ENCODE measurements at places on chromosomes 7 and 10.

DNA sequence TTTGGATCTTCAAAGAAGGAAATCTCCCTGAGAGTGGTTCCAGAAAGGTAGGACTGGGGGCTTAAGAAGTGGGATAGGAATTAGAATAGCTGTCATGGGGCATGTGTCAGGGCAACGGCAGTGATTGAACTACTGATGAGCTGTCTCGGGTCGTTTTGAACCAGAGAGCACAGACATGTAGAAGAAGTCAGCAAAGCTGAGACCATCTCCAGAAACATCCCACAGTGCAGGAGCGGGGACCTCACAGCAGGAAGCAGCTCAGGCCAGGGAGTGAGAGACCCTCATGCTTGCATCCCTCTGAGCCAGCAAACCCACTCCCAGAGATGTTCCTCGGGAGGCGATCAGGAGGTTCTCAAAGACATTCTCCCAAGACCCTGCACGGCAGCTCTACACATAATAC is 60.1 kb downstream of the AOC1 start:
- no peak for DNase-seq

- no peak for DNase-seq
Measured at GRCh38 chr7:48398191-48398590, 226.9 kb downstream of the ABCA13 start.

DNA sequence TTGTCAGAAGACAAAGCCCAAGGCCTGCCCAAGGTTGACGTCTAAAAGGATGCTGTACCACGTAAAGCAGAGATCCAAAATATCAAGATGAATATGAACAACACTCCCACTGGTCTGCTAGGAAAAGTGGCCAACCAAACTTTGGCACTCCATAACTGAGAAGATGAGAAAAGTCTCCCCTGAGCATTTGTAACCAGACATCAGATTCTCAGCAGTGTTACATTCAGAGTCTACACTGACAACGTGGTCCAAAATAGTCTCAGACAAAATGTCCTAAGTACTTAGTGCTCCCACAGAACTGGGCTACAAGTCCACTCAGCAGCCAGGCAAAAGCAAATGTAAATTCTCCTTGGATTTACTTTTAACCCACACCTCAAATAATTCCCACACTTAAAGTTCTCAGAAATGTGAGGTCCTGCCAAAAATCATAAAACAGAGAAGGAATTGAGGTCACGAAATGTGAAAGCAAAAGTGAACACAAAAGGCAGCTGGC is 185.1 kb upstream of the NOBOX start:
- no peak for DNase-seq

- DNase-seq, result peak; percentile 23
Measured at GRCh38 chr7:143321734-143322133, 5.8 kb downstream of the CLCN1 start.

GRCh38 chr7:10662491-10662890 is 311.2 kb upstream of the PHF14 start:
- DNase-seq, result no peak

GRCh38 chr10:78780551-78780961 is 288.2 kb upstream of the ZMIZ1 start:
- no peak for DNase-seq

DNA sequence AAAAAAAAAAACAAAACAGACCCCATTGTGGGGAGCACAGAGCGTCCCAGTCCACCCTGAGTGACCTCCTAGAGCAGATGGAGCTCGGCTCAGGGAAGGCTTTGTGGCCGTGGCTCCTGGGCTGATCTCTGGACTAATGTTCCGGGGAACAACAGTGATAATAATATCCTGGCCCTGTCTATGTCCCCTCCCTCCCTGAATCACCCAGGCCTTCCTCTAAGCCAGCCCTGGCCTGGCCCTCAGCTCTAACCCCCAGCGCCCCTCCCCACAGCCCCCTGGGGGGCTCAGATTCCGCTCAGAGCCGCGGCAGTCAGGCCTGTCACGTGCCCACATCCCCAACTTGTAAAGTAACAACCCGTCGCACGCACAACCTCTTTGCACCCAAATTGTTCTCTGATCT is 48.3 kb downstream of the MICALL2 start:
- DNase-seq, result no peak

DNA sequence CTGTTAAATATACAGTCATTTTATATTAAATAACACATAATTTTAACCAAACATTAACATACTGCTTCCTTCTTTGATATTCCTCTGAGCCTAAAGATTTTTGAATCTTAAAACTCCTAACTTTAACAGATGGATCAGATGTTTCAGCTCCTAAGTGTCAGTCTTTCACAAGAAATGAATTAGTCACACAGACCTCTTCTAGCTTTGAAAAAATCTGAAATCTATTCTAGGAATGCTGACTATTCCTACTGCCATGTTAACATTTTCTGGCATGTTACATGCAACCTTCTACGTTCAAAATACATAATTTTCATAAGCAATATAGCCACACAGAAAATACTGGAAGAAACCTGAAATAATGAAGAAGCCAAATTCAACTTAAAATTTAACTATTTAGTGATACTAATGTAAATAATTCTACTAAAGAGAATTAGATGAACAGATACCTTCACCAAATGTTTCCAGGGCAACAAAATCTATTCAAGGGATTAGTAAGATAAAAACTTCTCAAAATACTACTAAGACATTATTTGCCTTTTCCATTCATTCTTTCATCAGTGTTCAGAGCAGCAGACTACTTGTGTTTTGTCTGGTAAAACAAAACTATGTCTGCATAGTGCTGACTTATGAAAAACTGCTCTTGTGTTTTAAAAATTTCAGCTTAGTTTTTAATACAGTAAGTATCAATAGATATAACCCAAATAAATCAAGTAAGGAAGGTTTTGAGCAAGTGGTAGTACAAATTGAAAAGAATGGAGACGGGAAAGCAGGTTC is 9.2 kb downstream of the JMJD1C start:
- DNase-seq, result peak; percentile 47

GRCh38 chr7:69166979-69167516 is 431.2 kb upstream of the AUTS2 start:
- no peak for DNase-seq

- DNase-seq, result peak; percentile 6
Measured at GRCh38 chr10:61047081-61047480, 103.1 kb upstream of the RHOBTB1 start.

GRCh38 chr7:91212582-91212981 is 51.7 kb upstream of the FZD1 start:
- no peak for DNase-seq

- no peak for DNase-seq
Measured at GRCh38 chr7:27088002-27088922, 7.5 kb downstream of the HOXA1 start.

DNA sequence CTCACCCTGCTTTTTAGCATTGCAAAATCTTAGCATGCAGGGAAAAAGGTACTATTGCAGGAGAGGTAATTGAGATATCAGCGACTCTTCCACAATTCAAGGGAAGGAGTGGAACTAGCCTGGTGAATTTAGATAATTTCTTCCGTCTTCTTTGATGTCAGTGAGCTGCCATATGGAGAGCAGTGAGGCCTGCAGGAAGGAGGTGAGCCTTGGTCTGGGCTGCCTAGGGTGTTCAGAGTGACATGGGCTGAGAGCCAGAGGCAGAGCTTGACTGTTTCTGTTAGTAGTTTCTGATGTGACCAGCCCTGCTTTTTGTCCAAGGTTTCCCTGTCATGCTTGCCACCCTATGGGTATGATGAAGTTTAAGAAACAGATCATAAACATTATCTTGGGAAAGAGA is 28.6 kb downstream of the KAT6B start:
- no peak for DNase-seq

- peak; percentile 35 for DNase-seq
Measured at GRCh38 chr10:43211030-43211429, 55.8 kb downstream of the RASGEF1A start.

GRCh38 chr10:77724820-77725219 is 87.2 kb upstream of the KCNMA1 start:
- DNase-seq, result no peak

GRCh38 chr10:59176241-59177030 is at the start of gene PHYHIPL:
PHYHIPL (plus strand) TSS chr10:59176643; CDS start chr10:59176854, 211 bp downstream.
- no peak for DNase-seq

DNA sequence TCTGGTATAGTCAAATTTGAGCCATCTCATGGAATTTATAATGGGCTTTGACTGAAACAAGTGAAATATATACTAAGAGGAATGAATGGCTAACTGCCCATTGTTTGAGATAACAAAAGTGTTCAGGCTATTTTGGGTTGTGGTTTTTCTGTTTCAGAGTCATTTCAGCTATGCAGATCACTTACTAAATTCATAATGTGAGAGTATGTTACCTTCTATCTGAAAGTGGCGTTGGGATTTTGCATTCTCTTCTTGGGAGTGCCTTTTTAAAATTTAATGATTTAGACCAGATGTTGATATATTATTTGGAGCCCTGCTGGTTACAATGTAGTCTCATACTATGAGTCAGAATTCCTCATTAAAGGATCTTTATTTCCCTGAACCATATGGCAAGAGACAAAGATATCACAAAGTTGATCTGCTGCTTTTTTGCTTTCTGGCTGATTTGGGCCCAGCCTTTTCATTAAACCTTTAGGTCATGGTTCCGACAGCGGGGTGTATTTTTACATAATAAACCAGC is 10.4 kb downstream of the VCL start:
- DNase-seq, result peak; percentile 87

DNA sequence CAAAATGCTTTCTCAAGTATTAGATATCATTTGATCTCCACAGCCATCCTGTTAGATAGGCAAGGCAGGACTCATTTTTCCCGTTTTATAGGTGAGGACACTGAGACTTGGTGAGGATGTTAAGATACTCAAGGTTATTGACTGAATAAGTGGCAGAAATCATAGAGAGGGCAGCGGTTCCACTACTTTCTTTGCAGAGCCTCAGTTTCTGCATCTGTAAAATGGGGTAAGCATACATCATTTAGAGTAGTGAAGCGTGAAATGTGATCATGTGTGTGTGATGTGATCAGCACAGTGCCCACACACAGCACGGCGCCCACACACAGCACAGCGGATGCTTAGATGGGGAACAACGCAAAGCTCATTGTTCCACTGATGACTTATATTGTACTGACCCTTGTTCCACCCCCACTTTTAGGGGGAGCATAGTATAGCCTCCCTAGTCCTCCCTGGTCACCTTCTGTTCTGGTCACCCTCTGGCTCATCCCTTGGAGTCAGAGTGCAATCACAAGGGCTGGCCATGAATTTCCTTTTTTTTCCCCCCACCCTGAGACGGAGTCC is 10.5 kb downstream of the UBTD1 start:
- no peak for DNase-seq

DNA sequence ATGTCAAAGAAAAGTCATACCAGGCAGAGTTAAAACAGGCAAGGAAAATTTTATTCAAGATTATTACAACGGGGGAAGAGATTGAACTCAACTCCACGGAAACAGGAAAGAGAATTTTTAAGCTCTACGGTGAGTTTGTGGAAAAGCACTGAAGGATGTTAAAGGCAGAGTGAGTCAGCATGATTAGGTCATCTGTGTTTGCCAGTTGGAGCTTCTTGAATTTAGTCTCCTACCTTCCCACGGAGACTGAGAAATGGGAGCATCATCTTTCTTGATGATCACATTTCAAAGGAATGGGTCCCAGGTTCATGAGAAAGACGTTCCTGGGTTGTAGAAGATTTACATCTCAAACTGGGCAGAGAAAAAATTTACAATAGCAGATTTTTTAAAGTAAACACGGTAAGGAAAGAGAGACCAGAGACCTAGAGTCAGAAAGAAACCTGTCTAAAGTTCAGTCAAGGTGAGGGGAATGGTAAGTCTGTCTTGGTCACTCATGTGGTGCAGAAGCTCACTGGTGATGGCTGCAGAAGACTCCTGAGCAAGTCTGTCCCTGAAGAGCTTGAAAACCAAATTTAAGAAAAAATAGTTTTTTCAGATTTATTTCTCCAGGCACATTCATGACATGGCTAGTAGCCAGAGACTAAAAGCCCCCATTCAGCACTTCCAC is 516.9 kb upstream of the LRRN3 start:
- peak; percentile 30 for DNase-seq
